ENCODE measurements at places on chromosomes 12 and 14.

DNA sequence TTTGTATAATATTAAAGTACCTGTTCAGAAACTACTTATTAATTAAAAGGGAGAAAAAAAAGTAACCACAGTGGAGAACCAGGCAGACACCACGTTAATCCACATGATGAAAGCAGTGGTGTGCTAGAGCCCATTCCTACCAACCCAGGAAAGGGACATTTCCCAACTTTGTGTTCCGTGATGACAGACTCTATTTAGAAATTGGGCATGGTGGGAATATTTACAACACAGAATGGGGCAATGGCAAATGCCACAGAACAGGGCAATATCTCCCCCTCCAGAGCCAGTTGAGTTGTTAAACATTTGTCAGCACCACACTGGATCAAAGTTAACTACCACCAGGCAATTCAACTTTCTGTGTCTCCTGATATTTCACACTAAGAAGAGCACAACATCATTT, 1.2 kb upstream of the HIGD1C start:
- no peak for DNase-seq

DNA sequence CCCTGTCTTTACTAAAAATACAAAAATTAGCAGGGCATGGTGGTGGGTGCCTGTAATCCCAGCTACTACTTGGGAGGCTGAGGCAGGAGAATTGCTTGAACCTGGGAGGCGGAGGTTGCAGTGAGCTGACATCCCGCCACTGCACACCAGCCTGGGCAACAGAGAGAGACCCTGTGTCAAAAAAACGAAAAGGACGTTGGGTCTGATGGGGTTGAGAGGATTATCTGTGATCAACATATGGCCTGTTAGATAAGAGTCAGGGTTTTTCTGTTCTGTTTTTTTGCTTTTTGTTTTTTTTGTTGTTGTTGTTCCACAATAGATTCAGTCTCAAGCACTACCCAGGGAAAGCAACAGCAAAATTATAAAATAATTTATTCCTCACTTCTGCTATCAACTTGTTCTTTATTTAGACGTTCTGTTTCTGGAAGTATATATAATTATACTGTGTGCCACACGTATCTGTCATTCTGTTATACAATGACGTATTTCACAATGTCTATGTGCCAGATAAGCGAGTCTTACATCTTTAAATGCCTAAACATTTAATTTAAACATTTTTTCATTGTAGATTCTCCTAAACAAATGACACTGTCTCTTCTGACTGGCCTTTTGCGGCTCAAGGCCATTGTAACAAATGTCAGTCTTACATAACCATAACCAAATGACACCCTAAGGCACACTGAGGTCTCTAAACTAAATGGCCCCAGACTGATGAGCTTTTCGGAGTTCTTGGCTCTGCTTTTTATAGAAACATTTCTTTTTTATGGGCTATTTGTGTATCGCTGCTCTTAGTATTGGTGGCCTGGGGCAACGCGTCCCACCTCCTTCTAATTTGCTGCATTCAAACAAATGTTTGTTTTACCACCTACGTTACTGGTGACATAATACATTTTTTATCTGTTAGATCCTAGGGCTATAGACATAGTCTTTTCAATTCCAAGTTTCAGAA, 7.2 kb upstream of the P2RX4 start:
- no peak for DNase-seq

GRCh38 chr12:49827401-49828099, 663 bp downstream of the NCKAP5L start:
- peak; percentile 21 for DNase-seq

DNA sequence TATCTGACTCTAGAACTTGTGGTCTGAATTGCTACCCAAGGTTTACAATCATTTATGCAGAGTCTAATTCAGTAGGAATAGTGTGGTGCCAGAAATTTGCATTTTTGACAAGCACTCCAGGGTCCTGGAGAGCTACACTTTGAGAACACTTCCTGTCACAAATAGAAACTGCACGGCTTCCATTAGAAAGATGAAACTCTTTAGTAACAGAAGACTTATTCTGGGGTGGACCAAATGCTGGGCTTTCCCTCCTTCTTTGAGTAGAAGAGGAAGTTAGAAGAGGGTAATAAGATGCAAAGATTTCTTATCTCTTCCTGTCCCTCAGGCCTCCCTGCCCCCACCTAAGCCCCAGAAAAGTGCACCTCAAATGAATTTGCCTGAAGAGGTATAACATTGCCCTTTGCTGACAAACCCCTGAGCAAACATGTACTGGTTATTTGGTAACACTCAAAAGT, 28.4 kb downstream of the DGLUCY start:
- no peak for DNase-seq

DNA sequence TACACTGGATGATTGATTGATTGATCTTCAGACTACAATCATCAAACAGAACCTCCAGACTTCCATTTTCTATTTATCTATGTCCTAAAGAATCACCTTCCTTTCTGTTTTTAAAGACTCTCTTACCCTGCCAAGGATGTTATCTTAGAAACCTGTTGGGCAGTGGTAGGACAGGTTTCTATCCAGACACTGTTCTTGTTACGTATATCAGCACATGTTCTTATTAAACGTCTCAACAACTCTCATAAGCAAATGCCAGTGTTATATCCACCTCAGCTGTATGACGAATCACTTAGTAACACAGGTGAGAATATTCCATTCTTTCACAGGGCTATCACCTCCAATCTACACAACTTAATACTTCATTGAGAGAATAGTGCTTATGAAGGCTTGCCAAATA, 40.2 kb upstream of the RPL10L start:
- DNase-seq = no peak

DNA sequence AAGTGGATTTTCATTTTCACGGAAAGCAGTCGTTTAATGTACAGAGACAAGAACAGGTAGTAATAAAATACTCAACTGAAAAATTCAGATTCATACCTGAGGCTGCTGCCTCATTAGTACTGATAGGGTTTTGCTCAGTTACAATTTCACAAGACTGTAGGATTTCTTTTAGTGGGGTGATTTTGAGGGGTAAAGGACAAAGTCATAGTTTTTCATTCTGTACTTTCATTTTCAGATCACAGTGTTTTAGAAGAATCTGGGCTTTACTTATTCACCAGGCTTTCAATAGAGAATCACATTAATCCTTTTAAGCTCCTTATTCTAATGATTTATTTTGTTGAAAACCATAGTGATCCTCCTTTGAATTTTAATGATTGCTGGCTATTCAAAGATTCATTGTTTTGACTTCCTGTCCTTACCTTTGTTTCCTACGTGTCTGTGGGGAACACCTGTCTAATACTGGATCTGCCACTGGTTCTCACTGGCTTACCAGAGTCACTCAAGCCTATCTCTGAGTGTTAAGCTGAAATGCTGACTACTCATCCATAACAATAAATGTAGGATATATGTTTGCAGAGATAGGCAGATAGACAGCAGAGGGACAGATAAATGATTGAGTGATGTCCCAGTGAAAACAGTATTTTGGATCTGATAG, 243.8 kb upstream of the NPAS3 start:
- DNase-seq = no peak

DNA sequence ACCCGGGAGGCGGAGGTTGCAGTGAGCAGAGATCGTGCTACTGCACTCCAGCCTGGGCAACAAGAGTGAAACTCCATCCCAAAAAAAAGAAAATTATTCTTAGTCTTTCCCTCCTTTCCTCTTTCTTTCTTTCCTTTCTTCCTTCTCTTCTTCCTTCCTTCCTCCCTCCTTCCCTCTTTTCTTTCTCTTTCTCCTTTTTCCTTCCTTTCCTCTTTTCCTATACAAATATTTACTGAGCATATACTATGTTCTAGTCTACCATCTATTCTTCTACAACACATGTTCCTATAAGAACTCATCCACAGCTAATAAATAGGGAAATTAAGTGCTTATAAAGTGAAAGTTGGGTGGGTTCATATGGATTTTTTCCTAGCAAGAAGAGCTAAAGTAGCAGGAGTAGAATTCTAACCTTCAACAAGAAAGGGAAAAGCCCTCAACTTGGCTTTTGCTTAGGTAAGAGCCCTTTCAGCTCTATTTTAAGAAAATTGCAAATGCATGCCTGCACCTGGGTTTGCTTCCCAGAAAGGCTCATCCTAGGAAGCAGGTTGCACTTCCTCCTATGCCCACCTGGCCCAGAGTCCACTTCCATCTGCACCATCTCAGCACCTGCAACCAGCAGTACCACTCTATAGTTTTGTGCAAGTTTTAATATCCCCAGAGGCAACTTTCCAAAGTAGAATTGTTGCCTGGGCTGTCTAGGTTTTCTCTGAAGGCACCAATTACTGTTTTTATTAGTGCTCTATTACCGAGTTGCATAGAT, 122.0 kb upstream of the CCND2 start:
- DNase-seq = no peak

GRCh38 chr14:29856516-29856915, 71.1 kb downstream of the PRKD1 start:
- no peak for DNase-seq

- DNase-seq = peak; percentile 87
Observed at GRCh38 chr12:49662998-49663843, 39.9 kb downstream of the PRPF40B start.

- DNase-seq = no peak
Observed at GRCh38 chr14:48738186-48738925, 847.8 kb downstream of the RPS29 start.

DNA sequence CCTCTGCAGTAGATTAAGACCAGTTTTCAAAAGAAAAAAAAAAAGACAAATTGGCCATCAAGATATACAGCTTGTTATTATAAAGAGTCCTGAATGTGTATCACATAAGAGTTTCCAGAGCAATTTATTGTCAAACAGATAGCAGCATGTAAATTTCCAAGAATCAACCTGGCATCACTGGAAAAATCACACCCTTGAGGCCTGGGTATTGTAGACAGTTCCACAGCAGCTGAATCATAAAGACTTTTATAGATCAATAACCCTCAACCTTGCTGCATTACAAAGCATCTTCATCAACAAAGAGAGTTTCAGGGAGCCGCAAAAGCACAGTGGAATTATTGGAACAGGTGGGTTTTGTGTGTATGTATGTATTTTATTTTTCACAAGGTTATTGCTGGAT, 94.6 kb upstream of the LRIG3 start:
- no peak for DNase-seq

GRCh38 chr12:130514149-130514551, 176.5 kb downstream of the PIWIL1 start:
- no peak for DNase-seq

GRCh38 chr12:109793826-109794501, 39.2 kb downstream of the TRPV4 start:
- DNase-seq = no peak

- DNase-seq = no peak
Observed at GRCh38 chr12:1949771-1950470, 31.5 kb upstream of the CACNA2D4 start.

DNA sequence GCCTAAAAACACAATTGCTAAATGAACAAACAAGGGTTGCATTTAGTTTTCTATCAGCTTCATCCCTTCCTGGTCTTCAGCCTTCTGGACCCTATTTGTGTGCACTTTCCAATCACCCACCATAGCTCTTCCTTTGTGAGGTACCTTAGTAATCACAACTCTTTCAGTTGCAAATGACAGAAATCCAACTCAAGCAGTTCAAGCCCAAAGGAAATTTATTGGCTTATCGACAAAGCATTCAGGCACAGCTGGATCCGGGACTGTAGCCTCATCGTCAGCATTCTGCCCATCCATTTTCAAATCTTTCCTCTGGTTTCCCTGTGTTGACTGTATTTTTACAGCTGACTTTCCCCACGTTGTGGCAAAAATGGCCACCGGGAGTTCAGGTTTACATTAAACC, 148.6 kb upstream of the VASH1 start:
- no peak for DNase-seq

DNA sequence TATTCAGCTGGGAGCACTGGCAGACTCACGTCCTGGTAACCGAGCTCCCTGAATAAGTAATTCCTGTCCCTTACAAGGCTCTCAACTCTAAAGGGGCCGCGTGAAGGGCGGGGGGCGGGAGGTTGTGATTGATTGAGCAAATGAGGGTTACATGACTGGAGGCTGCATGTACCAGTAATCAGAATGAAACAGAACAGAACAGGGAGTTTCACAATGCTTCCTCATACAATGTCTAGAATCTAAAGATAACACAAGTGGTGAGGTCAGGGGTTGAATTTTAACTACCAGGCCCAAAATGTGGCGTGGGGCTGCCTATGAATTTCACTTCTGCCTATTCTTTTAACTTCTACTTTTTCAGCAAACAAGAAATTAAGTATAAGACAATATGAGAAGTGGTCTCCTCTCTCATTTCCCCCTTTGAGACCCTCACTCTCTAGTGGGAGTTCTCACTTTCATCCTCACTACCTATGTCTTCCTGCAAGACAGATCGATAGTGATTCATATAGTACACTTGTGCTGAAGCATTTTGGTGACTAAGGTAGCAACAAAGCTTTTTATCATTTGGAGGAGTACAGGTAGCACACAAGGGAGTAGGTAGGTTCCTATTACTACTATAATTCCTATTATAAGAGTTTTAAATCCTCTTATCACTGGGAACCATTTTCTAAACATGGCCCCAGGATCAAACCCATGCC, 239.8 kb downstream of the KTN1 start:
- no peak for DNase-seq

DNA sequence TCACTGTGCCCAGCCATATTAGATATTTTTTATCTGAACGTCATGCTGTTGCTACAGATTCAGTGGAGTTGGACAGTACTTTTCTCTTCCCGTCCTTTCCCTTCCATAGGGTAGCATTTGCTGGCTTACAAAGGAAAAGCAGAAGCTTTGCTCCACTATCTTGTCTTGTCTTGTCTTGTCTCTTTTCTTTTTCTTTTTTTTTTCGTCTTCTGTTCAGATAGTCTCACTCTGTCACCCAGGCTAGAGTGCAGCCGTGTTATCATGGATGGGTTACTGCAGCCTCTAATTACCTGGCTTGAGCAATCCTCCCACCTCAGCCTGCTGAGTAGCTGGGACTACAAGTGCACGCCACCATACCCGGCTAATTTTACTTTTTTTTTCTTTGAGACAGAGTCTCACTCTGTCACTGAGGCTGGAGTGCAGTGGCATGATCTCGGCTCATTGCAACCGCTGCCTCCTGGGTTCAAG, 21.1 kb downstream of the OR10G3 start:
- no peak for DNase-seq

- no peak for DNase-seq
Observed at GRCh38 chr12:46177837-46178608, 90.8 kb downstream of the SLC38A1 start.

DNA sequence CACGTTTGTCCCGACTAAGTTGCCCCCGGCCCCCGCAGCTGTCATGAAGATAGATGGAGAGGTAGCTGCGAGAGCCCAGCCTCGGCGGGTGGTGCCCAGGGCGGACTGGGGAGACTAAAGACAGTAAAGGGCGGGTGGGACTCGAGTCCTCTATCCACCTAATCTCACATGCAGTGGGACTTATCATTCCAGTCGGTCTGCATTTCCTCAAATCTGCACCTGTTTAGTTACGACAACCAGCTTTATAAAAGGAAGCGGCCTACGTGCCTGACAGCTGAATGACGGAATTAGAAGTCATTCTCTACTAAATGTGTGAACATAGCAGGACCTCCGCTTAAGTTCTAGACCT, 109.8 kb upstream of the EGLN3 start:
- no peak for DNase-seq
